CD4-positive, alpha-beta T cell treated with Interleukin-1 beta for 1 hour (primary cell): ENCODE measurements at places on chromosomes 2 and 18.

GRCh38 chr2:238389988-238390589, 36.6 kb upstream of the ASB1 start:
- DNase-seq: no peak

DNA sequence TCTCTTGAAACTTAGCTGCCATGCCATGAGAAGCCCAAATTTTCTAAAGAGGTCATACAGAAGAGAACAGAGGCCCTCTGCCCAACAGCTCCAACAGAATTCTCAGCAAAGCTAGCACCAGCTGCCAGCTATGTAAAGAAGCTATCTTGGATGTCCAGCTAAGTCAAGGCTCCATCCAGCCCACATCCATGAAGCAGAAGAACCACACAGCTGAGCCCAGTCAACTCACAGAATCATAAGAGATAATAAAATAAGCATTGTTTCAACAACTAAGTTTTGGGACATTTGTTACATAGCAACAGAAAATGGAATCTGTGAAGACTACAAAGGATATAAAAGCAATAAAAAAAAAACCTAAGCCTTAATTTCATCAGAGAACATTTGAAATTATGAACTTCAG, 434.3 kb downstream of the TXNL1 start:
- no peak for DNase-seq

- no peak for DNase-seq
These were observed 108.4 kb downstream of the PRELID3A start for GRCh38 chr18:12516049-12516630.

DNA sequence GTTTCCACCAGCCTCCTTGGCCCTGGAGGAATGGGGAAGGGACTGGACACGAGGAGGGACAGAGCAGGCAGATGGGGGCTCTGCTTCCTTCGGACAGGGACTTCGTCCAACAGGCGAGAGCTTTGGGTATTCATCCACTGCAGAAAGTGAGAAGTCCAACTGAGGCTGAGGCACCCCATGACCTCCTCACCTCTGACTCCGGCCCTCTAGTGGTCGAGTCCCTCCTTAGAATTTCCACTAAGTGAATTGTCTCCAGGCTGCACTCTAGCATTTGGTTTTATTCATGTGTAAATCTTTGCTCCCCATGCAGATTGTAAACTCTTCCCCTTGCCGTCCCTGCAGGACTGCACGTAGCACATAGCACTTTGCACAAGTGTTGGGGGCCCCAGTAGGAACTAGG, 75.6 kb downstream of the TMEM247 start:
- no peak for DNase-seq

DNA sequence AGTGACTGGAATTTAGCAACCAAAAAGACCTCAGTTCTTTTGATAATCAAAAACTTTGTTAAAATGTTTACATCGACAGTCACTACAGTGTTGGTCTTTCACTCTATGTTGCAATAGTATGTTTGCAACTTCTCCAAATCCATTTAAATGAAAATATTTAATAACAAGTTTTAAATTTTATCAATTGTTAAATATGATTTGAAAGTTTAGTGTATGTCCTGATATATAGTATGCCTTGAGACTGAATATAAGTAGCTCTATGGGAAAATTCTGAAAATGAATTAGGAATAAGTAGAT, 109.9 kb downstream of the ANKRD44 start:
- DNase-seq: no peak

GRCh38 chr2:136207665-136208064, 89.7 kb upstream of the CXCR4 start:
- DNase-seq: no peak

- no peak for DNase-seq
These were observed 57.8 kb upstream of the NEUROD1 start for GRCh38 chr2:181738074-181738473.

DNA sequence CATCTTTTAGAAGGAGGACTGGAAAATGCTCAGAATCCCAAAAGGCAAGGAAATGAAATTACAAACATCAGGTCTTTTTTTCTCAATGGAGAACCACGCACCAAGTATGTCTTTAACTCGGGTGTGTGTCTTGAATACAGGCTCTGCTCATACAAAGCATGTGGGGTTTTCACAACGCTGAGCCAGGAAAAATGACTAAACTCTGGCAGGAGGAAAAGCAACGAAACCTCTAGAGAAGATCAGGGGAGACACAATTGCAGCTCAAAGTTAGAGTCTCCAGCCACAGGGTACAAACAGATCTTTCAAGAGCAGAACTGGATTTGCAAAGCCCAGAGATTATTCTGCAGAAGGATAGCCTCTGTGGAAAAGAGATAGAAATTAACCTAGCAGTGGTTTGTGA, 42.8 kb upstream of the TPO start:
- DNase-seq: no peak

DNA sequence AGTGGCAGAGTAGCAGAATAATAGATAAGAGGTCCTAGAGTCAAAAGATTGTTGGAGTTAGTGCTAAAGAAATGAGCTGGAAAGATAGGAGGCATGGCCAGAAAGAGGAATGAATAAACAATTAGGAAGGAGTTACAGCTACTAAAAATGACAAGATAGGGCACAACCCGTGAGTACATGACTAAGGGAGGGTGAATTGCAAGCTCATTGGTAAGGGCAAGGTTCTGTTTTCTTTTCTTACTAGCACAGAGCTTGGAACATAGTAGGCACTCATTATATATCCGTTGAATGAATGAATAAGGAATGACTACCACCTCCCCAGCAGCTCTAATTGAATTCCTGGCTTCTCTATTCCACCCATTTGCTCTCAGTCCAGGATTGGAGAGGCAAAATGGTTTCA, 5.7 kb upstream of the MARCO start:
- DNase-seq: no peak

- no peak for DNase-seq
These were observed 42.5 kb upstream of the LCLAT1 start for GRCh38 chr2:30404319-30405259.

- no peak for DNase-seq
These were observed 92.2 kb downstream of the C1QL2 start for GRCh38 chr2:119066272-119066804.

GRCh38 chr2:96869281-96869821, 529 bp downstream of the SEMA4C start:
- DNase-seq: no peak

GRCh38 chr2:208708486-208708885, 301.9 kb downstream of the PTH2R start:
- DNase-seq: no peak

- DNase-seq: no peak
These were observed 11.2 kb upstream of the GALM start for GRCh38 chr2:38654528-38655381.

DNA sequence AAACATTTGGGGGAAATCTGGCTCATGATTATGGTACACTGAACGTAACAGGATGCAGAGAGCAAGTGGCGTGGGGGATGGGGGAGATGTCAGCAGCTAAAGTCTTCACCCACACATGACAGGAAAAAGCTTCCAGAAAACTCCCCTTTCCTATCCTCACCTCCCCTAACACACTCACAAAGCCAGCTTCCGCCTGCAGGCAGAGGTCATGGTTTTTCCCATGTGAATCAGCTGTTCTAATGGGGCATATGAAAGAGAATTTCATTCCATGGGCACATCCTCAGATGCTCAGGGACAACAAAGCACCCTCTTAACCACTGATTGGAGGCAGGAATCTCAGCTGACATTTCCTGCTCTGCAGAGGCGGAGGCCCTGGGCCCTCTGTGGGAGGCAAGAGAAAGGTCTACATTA, 129.1 kb downstream of the TSN start:
- DNase-seq: no peak

GRCh38 chr18:59697236-59697932, at the start of gene CCBE1:
Gene CCBE1 (minus strand): TSS chr18:59697423.
- no peak for DNase-seq

- no peak for DNase-seq
These were observed 372.8 kb downstream of the CLIP4 start for GRCh38 chr2:29487967-29488555.

GRCh38 chr18:75052475-75052874, 156.5 kb downstream of the PTGR3 start:
- no peak for DNase-seq

- peak; percentile 59 for DNase-seq
These were observed at the start of gene ZEB2 for GRCh38 chr2:144519934-144520731. Gene ZEB2 (minus strand): TSS chr2:144520119. CDS start chr2:144517350, 2,769 bp downstream.

DNA sequence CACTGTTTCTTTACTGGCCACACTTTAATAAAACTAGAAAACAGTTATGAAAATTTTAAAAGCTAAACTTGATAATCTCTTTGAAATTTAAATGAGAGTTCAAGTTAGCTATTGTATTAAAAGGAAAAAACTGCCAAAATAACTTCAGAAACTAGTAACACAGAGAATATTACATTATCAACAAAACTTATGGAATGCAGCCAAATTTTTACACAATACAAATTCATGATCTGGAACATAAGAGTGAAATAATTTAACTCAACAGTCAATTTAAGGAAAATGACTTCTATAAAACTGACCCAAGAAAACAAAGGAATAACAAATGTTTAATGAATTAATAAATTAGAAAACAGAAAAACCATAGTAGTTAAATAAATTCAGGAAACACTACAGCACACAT, 65.0 kb downstream of the TCF4 start:
- DNase-seq: no peak

DNA sequence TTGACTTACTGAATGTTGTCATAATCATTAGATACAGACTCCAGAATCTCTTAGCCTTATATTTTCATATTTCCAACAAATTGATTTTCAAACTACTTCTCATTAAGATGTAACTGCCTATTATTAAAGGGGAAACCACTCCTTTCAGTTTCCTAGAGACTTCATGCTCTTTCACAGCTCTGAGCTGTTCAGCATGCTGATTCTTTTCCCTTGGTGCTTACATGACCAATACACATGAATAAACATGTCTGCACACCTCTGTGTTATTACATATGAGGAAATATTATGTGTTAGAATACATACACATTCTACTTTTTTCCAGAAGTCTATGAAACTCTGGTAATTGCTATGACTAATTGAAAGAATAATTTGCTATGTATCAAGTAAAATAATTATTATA, 200.0 kb downstream of the LRP1B start:
- no peak for DNase-seq

- DNase-seq: no peak
These were observed 19.1 kb upstream of the TEX51 start for GRCh38 chr2:126879348-126880298.

DNA sequence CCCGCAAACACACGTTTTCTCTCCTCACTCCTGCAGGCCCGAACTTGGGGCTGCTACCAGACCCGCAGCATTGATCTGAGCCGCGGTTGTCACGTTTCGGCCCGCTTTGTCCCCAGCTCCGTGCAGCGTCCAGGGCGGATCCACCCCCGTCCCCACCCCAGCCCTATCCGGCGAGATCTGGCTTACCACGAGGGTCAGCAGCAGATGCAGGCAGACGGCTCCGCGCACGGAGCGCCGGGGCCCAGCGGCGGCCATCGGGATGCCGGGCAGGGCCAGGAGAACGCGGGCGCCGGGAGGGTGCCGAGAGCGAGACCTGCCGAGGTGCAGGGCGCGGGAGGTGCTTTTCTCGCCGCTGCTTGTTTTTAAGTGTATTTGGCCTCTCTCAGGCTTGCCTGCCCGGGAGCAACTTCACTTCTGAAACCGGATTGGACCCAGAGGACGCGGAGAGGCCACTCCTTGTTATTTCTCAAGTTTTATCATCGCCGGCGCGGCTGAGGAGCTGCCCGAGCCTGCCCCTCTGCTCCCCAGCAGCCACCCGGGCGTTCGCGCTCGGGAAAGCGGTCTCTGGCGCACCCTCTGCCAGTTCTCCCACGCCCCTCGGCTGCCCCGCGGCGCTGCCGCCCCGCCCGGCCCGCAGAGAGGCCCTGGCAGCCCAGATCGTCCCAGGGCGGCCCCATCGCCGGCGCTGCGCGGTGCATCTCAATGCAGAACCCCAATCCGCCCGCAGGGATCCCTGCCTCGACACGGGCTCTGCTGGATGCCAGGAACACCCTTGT, at the start of gene DSC3:
Gene DSC3 (minus strand): TSS at position 337 of the 776 bp plus-strand sequence. CDS start 82 bp downstream, at position 255.
- DNase-seq: no peak

DNA sequence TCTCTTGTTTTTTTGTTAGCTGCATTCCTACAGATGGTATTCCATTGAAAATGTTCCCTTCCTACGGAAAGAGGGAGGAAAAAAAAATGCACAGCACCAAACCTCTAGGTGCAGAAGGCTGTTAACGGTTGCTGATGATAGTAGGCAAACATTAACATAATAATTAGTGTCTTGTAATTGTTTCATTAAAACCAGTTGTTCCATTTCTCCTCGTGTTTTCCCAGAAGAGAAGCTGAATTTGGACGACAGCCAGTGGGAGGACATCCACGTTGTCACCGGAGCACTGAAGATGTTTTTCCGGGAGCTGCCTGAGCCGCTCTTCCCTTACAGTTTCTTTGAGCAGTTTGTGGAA, 494.7 kb downstream of the ARHGAP15 start:
- DNase-seq: no peak

- DNase-seq: no peak
These were observed 23.2 kb upstream of the CNTNAP5 start for GRCh38 chr2:124001696-124002430.

DNA sequence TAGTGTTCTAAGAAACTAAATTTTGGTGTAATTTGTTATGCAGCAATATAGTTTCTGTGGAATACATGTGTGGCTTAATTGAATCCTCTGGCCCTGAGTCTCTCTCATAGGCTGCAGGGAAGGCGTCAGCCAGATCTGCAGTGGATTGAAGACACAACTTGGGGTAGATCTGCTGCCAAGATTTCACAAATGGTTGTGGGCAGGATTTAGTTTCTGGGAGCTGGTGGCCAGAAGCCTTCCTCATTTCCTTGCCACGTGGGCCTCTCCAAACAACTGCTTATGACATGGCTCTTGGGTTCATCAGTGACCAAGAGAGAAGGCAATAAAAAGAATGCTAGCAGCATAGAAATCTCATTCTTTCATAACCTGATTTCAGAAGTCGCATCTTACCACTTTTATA, 28.2 kb downstream of the CCDC102B start:
- DNase-seq: no peak

- DNase-seq: no peak
These were observed 432.7 kb downstream of the IRS1 start for GRCh38 chr2:226366920-226367319.

DNA sequence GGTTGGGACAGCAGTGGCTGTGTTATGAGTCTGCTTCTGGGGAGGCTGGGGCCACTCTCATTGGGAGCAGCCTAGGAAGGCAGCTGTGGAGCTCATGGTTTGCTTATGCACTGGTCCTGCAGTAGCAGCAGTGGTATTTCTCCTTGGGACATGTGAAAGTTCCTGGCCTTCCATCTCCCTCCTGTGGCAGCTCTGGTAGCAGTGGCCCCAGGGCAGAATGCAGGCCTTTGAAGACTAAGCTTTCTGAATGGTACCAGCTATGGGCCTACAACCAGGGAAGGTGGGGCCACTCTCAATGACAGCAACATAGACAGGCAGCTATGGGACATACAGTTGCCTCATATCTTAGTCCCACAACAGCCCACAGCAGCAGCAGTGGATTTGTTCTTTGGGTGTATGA, 117.3 kb upstream of the VWC2L start:
- no peak for DNase-seq
